ENCODE measurements at places on chromosomes 3 and 15.

DNA sequence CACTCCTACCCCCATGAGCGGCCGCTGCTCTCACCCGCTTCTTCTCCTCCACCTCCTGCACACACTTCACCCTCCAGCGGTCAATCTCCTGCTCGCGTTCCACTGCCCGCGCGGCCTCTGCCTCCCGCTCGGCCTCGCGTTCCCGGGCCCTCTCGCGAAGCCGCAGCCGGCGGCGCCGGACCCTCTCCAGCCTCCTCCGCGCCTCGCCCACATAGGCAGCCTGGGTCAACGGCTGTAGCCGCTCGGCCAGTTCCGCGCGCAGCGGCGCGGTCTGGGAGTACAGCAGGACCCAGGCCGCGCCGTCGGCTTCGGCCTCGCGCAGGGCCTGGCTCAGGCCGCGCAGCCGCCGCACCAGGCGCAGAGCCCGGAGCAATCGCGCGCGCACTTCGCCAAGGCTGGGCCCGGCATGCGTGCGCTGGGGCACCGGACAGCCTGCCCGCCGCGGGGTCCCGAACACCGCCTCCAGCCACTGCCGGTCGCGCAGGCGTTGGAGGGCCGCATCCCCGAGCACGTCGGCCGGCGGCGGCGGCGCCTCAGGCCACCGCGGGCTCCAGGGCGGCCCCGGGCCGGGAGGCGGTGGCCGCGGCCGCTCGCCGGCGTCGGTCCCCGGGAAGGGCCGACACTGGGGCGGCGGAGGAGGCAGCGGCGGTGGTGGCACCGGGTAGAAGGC, 595 bp downstream of the PDCD7 start:
- DNase-seq, result no peak

- no peak for DNase-seq
These were observed 24.5 kb upstream of the EBLN2 start for GRCh38 chr3:73036694-73037591.

- no peak for DNase-seq
These were observed 40.9 kb upstream of the ATP13A3 start for GRCh38 chr3:194527726-194528125.

- DNase-seq, result no peak
These were observed 52.3 kb upstream of the GALNT15 start for GRCh38 chr3:16122155-16122554.

All from CD4-positive, alpha-beta T cell treated with Interleukin-17A for 1 hour (primary cell).